ENCODE measurements at places on chromosomes 2 and 18. TPM values are rescaled to one million over a fixed set of nuclear protein-coding genes. Genes with fewer than 3 reads are reported as not detected.

SLC1A4 gene
- 2.8 TPM for total RNA-seq

INHA gene
- not detected for total RNA-seq

NOL4 gene
- not detected for total RNA-seq

LGALSL gene
- total RNA-seq: 0.22 TPM

TFCP2L1 gene
- 0.17 TPM for total RNA-seq

TXNDC2 gene
- total RNA-seq: not detected

C2orf78 gene
- total RNA-seq: not detected

HNMT gene
- not detected for total RNA-seq

SDC1 gene
- total RNA-seq: not detected

LTBP1 gene
- total RNA-seq: not detected

CCDC178 gene
- total RNA-seq: not detected

DSG3 gene
- total RNA-seq: not detected

PTPRN gene
- total RNA-seq: not detected

ELOA2 gene
- total RNA-seq: not detected

B4GALT6 gene
- total RNA-seq: 0.75 TPM

MEP1B gene
- not detected for total RNA-seq

MAPK4 gene
- total RNA-seq: not detected

DCDC2C gene
- total RNA-seq: not detected

KIF1A gene
- not detected for total RNA-seq

PLA2R1 gene
- total RNA-seq: not detected

SLC30A3 gene
- not detected for total RNA-seq

MC5R gene
- not detected for total RNA-seq

GDF7 gene
- total RNA-seq: 0.05 TPM

CPLX4 gene
- not detected for total RNA-seq

GNAL gene
- total RNA-seq: 0.11 TPM

IL1B gene
- 3.8 TPM for total RNA-seq

TCF23 gene
- total RNA-seq: not detected

RNU2-63P gene
- total RNA-seq: 2.6 TPM

EDAR gene
- 10.3 TPM for total RNA-seq

SGO2 gene
- 0.64 TPM for total RNA-seq

CCL20 gene
- 1.5 TPM for total RNA-seq

DYNAP gene
- total RNA-seq: not detected

MAP2 gene
- 0.16 TPM for total RNA-seq

MC4R gene
- total RNA-seq: not detected

HOXD12 gene
- total RNA-seq: not detected

SERPINB11 gene
- not detected for total RNA-seq

RBM44 gene
- total RNA-seq: 2.8 TPM

RABL2A gene
- total RNA-seq: 14.5 TPM

CNDP1 gene
- 0.39 TPM for total RNA-seq

COPS7B gene
- total RNA-seq: 27.6 TPM

SLC20A1 gene
- total RNA-seq: 139 TPM

UGT1A10 gene
- not detected for total RNA-seq

RAX gene
- total RNA-seq: not detected

CD8B2 gene
- total RNA-seq: not detected

L3MBTL4 gene
- total RNA-seq: 0.19 TPM

PJVK gene
- total RNA-seq: 3.8 TPM

GRB14 gene
- not detected for total RNA-seq

POMC gene
- 4.5 TPM for total RNA-seq

LIMS3 gene
- total RNA-seq: not detected

ZNF397 gene
- 10.0 TPM for total RNA-seq

TUBA3E gene
- not detected for total RNA-seq
